ENCODE measurements at places on chromosomes 16 and 17. TPM values are rescaled to one million over a fixed set of nuclear protein-coding genes. Genes with fewer than 3 reads are reported as not detected.

GRCh38 chr16:75296606-75297005 is 45.2 kb upstream of the BCAR1 start:
- DNase-seq: peak; percentile 54
- no peak overlapping the region for H3K27ac ChIP-seq
- H3K27me3 ChIP-seq: no peaks in the 10 kb centered on the region
- H3K36me3 ChIP-seq: peaks cover 5% of the 10 kb centered on the region

DNA sequence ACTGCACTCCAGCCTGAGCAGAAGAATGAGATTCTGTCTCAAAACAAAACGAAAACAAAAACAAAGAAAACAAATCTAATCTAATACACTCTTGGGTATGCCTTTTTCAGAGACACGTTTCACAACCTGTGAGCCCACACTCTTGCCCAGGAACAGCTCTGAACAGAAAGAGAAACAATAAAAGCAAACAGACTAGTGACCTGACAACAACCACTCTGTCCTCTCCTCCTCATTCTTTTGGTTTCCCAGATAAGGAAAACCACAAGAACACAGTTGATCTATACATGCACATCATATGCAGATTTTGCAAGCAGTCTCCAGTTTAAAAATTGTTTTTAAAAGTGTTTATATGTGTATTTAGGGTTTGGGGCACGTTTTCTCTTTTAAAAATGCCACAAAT is 1.3 kb downstream of the MKS1 start:
- H3K4me3 ChIP-seq: no peak overlapping the region
- H3K36me3 ChIP-seq: no peaks in the 10 kb centered on the region
- H3K27ac ChIP-seq: no peak overlapping the region
- DNase-seq: no peak
- peaks cover 7% of the 10 kb centered on the region for H3K4me1 ChIP-seq

DNA sequence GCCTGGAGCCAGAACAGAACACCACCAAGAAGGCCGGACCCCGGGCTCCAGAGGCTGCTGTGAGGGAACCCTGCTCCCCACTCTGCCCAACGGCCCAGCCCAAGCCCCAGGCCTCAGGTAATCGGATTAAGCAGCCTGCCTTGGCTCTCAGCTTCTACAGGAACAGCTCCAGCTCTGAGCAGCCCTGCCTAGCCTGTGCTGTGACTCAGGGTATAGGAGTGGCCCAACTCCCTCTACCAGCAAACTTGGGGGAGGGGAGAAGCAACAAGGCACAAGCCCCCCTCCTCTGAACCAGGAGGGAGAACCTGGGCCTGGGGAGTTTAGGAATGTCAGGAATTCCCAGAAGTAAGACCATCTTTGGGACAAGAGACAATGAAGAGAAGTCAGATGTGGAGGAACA is 849 bp upstream of the SOX15 start:
- H3K27ac ChIP-seq: peak overlapping the region; percentile 82
- H3K27me3 ChIP-seq: no peaks in the 10 kb centered on the region
- H3K36me3 ChIP-seq: peaks cover 31% of the 10 kb centered on the region
- peak; percentile 60 for DNase-seq

- H3K36me3 ChIP-seq: no peaks in the 10 kb centered on the region
- H3K4me1 ChIP-seq: peaks cover 72% of the 10 kb centered on the region
- no peaks in the 10 kb centered on the region for H3K27me3 ChIP-seq
These were observed 181.1 kb downstream of the SEC14L1 start for GRCh38 chr17:77321649-77322513.

GRCh38 chr16:58428621-58429542 is 36.6 kb downstream of the GINS3 start:
- no peak overlapping the region for H3K27ac ChIP-seq
- H3K4me1 ChIP-seq: no peaks in the 10 kb centered on the region
- peak; percentile 14 for DNase-seq
- no peak overlapping the region for H3K4me3 ChIP-seq

USB1 gene
- total RNA-seq: 100.0 TPM

B4GALNT2 gene
- 0.07 TPM for total RNA-seq

C16orf96 gene
- total RNA-seq: 0.38 TPM

SLC6A2 gene
- total RNA-seq: not detected

Data from astrocyte (in vitro differentiated cells and primary cell).